ENCODE measurements at places on chromosomes 16 and 17.

DNA sequence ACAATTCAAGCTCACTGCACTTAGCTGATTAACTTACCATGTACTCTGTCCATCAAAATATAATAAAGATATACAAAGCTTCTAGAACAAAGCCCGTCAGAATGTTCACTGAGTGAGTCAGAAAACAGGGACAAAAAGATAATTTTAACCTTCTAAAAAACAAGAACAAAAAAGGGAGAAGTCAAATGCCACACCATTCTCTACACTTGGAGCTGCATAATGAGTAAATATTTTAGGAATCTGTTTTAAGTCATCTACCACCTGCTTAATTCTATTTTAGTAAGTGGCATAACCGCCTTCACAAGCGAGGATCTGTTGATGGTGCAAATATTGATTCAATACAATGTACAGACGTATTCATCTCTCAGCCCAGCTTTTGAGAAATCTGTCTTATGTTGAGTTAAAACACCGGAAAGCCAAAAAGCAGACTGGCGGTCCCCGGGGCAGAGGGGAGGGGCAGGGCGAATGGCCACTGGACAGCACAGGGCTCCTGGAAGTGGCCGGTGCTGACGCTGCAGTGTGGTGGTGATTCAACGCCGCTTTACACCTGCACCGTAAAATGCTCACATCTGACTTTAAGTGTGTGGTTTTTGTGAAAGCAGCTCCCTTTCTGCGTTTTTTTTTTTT is 20.1 kb downstream of the RAB40B start:
- DNase-seq: no peak

DNA sequence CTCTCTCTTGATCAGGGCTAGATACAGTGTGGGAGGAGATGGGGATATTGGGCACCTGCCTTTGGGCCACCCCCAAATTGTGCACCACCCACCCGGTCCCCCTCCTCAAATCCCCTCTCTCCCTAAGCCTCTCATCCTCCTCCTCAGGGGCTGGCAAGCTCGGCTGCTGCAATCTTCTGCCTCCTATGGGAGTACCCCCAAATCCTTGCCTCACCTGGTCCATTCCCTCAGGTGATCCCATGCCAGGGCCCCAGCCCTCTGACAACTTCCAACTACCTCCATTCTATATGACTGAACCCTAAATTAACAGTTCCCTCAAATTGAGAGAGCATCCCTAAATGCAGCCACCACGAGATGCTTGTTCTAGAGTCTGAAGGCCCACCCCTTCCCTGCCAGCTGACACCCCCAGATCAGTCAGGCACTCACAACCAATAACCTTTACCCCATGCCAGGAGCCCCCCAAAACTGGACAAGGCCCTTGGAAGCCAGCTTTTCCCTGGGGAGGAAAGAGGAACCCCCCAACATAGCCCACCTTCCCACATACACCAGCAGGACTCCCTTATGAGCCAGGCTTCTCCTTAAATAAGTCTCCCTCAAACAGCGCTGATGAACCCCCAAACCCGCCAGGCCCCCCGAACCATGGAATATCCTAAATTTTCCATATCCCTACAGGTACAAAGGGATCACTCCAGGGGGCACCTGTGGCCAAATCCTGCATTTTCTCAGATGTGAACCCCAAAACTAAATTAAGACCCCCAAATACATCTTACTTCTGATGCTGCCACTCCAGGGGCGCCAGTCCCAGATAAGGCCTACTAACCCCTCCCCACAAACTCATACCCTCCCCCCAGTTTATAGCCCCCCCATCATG is 3.2 kb downstream of the DLG4 start:
- no peak for DNase-seq

DNA sequence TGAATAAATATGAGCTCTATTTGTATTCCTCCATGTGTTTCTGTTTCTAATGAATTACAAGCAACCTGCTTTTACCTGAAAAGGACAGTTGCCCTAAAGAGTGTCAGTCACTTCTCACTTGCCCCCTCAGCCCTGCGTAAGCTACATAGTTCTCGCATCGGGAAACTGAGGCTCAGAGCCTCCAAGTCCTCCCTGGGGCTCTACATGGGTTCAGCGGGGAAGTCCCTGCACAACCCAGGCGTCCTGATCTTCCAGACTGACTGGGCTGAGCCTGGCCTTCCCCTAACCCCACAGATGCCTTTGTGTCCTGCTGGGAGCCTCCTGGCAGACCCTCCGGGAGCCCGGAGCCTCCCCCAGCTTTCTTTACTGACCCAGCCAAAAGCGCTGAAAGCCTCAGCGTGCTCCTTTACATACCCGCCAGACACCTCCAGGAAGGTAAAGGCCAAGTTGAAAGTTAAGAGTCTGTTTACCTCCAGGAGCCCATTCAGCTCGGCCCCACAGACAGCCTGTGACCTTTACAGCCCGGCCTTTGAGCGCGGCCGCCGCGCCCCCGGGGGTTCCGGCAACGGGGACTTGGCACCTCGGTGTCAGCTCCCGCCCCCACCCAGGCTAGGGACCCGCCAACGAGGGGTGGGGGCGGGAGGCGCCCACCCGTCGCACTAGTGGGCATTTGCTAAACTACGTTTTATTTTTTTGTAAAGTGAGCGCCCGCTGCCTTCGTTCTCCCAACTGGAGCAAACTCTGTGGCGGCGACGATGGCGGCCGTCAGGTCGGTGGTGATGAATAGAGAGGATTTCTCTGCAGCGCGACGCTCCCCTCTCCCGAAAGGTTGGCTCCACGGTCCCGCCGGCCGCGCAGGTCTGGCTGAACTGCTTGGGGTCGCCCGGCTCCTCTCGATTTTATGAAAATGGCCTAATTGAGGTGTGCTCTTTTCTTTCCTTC is 4.4 kb upstream of the HOXB13 start:
- no peak for DNase-seq

DNA sequence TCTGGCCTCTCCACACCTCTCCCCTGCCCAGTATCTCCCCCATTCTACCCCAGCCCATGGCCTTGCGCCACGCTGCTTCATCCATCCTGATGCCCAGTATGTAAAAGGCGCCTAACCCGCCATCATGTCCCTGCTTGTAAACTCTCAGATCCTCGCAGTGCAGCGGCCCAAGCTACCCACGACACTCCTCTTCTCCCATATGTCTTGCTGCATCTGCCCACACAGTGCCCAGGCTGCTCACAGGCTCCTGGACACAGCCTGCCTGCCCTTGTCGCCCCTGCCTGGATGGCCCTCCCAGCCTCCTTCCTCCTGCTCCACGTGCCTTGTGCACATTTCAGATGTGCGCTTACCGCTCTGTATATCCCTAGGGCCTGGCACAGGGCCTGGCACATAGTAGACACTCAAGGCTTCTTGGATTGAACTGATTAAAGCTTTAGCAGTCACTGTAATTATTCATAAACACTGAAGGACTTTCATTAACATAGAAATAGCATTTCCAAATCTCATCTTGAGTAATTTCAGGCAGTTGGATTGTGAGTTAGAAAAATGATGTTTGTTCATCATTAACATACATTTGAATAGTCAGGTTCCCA is 129.1 kb downstream of the CLEC16A start:
- no peak for DNase-seq

- no peak for DNase-seq
These were observed 693.0 kb upstream of the SOX9 start for GRCh38 chr17:71427801-71428200.

DNA sequence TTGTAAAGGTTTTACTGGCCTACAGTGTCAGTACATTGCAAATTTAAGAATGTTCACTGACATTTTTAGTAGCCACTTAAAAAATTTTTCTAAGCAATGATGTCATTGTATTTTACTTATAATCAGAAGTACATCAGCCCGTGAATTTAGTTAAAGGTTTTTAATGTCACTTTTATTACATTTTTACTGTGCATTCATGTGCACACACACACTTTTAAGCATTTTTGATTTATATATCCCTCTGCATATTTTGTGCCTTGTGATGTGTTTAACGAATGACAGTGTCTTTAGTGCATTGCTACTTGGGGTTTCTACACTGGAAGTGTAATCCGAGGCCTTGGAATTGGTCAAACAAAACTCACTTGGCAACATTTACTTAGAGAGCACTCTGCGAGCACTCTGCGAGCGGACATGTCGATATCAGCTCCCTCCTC is 190.4 kb downstream of the WWOX start:
- DNase-seq: no peak

DNA sequence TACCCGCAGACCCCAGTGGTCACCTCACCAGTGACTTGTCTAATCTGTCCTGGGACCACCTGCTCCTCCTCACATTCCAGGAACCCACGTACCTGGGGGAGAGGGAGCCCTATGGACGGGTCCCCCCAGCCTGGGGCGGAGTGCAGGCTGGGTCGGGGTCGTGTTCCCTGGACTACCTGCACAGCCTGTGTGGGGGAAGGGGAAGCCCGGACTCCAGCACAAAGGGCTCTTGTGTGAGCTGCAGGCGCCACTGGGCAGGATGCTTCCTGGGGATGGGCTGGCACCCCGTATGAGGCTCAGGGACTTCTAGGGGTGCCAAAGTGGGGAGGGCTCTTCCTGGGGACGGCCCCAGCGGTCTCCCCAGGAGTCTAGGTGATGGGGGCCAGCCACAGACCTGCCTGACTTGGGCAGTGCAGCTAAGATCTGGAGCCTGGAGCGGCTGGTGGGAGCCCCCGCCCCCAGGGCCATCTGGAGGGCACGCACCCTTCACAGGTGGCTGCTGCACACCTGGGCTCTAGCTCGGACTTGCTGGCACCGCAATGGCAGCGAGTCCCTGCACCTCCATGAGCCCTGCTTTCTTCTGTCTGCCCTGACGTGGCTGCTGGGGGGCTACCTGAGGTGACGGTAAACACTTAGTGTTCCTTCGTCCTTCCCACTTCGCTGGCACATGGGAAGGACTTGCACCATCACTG is 7.5 kb downstream of the VASN start:
- DNase-seq: no peak

DNA sequence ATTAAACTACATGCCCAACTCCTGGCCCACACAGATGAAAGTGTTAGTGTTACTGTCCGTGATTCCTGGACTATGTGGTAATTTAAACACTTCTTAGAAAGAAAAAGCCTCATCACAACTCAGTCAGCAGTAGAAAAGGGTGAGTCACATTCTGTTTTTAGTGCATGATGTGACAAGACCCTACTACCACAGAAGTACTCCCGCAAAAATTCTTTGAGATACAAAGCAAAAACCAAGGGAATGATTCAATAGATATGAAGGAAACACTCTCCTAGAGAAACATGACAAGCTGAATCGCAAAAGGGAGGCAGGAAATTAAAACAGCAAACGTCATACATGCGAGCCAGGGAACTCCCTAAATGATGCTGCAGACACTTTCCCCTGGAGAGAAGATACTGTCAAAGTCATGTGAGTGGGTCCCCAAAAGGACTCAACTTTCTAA is 14.4 kb downstream of the SNN start:
- DNase-seq: no peak

DNA sequence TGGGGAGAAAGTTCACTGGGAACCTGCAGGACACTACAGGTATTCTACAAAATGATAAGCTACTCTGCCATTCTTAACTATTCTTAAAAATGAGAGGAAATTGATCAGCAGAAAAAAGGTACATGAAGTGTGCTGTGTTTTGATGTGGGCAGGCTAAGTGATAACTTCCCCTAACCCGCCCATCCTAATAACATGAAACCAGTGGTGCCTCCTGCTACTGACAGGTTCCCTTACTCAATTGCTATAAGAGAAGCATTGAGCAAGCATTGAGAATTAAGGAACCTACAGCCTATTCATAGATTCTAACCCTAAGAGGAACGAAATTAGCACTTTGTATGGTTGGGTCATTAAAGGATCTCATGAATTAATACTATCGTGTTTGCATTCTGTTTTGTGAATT is 18.9 kb downstream of the XYLT1 start:
- DNase-seq: no peak

DNA sequence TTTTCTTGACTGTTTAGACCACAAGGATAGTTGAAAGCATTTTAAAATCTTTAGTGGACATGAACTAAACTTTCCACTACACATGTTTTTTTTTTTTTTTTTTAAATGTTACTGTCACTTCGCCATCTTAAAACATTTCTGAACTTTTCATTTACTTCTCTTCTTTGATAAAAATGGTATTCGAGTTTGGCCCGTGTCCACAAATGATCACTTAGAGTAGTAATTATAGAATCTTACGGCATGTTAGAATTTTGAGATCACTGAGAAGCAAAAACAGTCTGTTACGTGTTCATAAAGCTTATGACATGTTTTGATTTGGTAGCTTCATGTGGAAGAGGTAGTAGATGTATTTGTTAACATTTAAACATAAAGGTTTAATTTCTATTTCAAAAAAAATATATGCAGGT is 1.1 kb downstream of the NSRP1 start:
- no peak for DNase-seq

GRCh38 chr16:27745348-27745747 is 195.4 kb downstream of the KATNIP start:
- DNase-seq: no peak

- DNase-seq: peak; percentile 83
These were observed at the start of gene METTL23 for GRCh38 chr17:76726776-76727718. Gene METTL23 (plus strand): TSS chr17:76726839. CDS start chr17:76729711, 2,872 bp downstream.

DNA sequence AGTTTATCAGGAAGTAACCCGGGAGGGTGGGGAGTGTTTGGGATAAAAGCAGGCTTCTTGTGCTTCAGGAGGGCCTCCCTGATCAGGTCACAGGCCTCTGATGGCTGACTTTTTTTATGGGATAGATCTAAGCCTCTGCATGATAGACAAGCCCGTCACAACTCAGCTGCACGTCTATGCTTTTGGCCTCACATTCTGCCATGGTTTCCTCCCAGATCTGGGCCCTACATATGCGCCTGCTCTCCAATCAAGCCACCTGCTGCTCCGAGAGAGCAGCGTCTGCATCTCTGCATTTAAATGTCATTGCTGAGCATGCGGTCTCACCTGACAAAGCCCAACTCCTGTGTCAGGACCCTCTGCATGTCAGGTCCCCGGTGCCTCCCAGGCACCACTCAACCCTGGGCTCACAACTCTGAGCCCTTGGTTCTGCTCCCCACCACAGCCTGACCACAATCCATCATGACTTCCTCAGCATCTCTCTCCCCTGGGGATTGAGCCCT is 45.3 kb upstream of the SREBF1 start:
- DNase-seq: no peak

- peak; percentile 72 for DNase-seq
These were observed at the start of gene FMNL1 for GRCh38 chr17:45221081-45222013. Gene FMNL1 (plus strand): TSS chr17:45221885. CDS start chr17:45222125, 240 bp downstream.

DNA sequence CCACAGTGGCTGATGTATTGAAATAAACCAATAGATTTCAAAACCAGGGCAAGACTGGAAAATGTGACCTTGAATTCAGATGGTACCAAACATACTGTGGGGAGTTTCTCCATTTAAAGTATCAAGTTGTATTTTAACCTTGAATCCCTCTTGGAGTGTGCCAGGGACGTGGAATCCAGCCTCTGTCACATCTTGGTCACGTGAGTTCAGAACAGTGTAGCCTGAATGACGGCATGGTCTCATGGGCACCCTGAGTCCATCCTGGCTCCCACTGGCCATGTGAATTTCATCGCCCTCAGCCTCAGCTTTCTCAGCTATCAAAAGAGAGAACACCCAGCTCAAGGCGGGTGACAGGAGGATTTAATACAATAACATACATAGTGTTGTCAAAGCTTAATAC is 6.8 kb downstream of the ZNF771 start:
- DNase-seq: no peak

- no peak for DNase-seq
These were observed 30.2 kb downstream of the XPO6 start for GRCh38 chr16:28181515-28181914.
